Activated CD4-positive, alpha-beta T cell treated with anti-CD3 and anti-CD28 coated beads for 1 hour (primary cell): ENCODE measurements at places on chromosomes 16 and 17.

DNA sequence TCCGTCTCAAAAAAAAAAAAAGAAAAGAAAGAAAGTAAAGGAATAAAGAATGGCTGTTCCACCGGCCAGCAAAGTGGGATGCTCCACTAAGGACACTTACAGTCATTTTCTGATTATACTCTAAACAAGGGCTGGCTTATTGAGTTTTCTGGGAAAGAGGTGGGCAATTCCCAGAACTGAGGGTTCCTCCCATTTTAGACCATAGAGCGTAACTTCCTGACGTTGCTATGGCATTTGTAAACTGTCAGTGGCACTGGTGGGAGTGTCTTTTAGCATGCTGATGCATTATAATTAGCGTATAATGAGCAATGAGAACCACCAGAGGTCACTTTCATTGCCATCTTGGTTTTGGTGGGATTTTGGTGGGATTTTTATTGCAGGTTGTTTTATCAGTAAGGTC lies 58.0 kb downstream of the PIGL start:
- DNase-seq = no peak

- DNase-seq = no peak
Observed at GRCh38 chr17:78883089-78883532, 19.9 kb downstream of the CEP295NL start.

DNA sequence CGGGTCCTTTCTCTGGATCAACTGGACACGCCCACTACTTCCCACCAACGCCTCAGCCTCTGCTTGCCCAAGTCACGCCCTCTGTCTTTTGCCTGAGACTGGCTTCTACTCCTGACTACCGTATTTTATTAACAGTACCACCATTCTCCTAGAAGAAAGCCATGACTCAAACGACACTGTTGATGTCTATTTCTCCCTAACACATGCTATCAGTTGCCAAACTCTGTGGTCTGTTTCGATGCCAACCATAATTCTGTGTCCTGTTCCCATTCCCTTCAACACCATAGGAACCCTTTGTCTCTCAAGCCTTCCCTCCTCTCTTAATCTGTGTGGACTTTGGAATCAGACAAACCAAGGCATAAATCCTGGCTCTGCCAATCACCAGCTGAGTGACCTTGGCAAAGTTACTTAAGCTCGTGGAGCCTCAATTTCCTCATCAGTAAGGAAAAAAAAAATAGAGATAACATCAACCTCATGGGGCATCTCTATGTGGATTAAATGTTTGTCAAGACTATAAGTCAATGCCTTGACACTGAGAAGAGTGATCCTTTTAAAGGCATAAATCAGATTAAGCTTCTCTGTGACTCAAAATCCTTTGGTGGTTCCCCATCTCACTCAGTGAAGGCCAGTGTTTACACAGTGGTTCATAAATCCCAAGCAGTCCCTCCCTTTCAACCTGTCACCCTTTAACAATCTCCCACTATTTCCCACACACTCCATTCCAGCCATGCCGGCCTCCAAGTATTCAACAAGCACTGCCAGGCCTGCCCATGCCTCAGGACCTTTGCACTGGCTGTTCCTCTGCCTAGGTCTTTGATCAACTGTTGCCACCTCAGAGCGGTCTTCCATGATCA lies 45.6 kb downstream of the ERN1 start:
- no peak for DNase-seq

- DNase-seq = no peak
Observed at GRCh38 chr16:24073321-24073720, 182.8 kb upstream of the CACNG3 start.

GRCh38 chr16:20781697-20782096 lies 17.9 kb downstream of the ACSM3 start:
- DNase-seq = no peak

DNA sequence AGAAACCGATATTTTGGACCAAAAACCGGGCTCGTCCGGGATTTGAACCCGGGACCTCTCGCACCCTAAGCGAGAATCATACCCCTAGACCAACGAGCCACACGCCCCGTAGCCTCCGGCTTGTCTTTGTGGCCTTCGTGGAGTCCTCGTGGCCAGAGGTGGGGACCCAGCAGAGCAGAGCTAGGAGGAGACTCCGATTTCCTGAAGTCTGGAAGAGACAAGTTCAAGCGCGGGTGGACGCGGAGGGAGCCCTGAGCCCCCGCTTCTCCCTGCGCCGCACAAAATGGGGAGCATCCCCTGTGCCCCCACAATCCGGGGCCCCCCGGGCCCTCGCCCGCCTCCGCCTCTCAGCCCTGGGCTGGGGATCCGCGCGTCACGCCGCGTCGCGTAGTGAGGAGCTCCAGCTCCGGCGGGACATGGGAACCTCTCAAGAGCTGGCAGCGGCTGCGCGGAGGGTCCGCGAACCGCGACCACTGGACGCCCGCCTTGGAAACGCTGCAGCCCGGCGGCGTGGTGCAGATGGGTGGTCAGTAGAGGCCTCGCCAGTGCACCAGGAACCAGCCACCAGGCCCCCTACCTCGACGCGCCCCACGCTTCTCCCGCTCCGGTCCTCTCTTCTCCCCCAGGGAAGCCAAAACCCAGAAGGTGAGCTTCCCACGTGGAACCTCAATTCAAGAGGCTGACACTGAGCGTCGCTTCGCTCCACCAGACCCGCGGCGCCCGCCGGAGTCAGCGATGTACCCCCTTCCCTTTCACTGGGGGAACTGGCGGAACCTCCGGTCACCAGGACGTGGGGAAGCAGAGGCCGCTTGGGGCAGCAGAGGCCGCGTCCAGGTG lies 5.2 kb upstream of the OR1F1 start:
- no peak for DNase-seq

DNA sequence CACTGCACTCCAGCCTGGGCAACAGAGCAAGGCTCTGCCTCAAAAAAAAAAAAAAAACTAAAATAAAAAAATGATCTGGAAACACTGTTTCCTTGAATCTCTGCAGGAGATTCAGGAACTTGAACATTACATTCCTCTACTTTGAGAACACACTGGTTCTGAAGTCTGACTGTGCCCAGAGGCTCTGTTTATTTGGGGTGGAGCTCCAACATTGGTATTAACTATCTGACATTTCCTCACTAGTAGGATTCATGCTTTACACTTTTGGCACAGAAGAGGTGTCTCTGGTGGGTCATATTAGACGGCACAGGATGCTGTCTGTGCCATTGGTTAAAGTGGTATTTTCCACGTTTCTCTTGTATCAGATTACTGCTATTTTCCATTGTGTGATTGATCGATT lies 10.4 kb downstream of the SULT1A2 start:
- DNase-seq = no peak

DNA sequence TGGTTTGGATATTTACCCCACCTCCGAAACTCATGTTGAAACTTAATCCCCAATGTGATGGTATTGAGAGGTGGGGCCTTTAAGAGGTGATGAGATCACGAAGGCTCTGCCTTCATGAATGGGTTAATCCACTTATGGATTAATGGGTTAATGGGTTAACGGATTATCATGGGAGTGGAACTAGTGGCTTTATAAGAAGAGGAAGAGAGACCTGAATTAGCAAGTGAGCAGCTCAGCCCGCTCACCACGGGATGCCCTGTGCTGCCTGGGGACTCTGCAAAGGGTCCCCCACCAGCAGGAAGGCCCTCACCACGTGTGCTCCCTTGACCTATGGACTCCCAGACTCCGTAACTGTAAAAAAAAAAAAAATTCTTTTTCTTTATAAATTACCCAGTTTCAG lies 16.5 kb upstream of the GPRC5B start:
- no peak for DNase-seq

- no peak for DNase-seq
Observed at GRCh38 chr17:50570032-50570431, 9.5 kb downstream of the CACNA1G start.

DNA sequence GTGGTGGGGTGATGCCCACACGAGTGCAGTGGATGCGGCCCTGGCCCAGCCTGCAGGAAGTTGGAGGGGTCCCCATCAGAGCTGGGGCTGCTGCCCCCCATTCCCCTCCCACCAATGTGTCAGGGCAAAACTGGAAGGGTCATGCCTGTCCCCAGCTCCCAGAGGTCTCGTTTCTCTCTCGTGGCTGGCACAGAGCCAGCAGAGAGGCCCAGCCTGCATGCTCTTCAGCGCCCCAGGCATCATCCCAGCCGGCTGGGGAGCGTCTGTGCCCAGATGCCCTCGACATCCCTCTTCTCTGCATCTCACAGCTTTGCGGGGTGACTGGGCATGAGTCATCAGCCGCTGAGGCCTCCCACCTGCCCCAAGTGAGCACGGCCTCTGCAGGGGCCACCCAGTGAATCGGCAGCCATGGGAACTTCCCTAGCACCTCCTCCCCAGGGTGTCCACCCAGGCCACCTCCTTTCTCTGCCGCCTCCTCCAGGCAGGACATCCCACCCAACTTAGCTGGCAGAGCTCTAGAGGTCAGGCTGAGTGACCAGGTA lies 9.8 kb upstream of the CSNK1D start:
- DNase-seq = no peak

GRCh38 chr17:71180801-71181385 lies 939.9 kb upstream of the SOX9 start:
- no peak for DNase-seq
